ENCODE measurements at places on chromosomes 13 and 19.

- no peak for DNase-seq
Observed at GRCh38 chr13:103517066-103517767, 451.0 kb upstream of the SLC10A2 start.

- no peak for DNase-seq
Observed at GRCh38 chr19:52923778-52924593, 758 bp upstream of the ZNF888 start.

GRCh38 chr19:39709026-39709872 lies 5.0 kb downstream of the LGALS14 start:
- DNase-seq: no peak

- no peak for DNase-seq
Observed at GRCh38 chr19:31103228-31103627, 246.0 kb downstream of the TSHZ3 start.

DNA sequence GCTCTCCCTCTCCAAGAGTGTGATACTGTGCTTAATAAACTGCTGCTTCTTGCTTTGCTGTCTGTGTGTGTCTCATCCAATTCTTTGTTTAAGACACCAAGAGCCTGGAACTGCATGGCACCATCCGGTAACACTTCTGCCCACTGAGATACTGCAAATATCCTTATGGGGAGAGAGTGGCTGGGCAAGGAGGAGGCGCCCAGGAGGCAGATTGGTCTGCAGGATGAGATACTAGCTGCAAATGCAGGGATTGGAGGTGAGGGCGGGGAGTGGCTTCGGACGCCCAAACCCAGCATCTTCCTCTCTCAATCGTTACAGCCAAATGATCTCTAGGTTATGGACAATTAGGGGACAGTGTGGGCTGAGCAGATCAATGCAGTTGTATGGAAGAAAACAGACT lies 1.7 kb upstream of the SIGLEC7 start:
- DNase-seq: no peak

- DNase-seq: no peak
Observed at GRCh38 chr19:52464798-52465470, 11.6 kb downstream of the ZNF578 start.

GRCh38 chr19:10294368-10294697 lies 4.6 kb downstream of the ICAM5 start:
- no peak for DNase-seq

DNA sequence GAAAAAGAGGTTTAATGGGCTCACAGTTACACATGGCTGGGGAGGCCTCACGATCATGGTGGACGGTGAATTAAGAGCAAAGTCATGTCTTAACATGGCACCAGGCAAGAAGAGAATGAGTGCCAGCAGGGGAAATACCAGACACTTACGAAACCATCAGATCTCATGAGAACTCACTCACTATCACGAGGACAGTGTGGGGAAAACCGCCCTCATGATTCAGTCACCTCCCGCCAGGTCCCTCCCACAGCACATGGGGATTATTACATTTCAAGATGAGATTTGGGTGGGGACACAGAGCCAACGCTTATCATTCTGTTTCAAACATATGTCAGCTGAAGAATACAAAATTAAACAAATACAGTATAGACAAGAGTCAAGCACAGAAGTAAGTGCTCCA lies 165.1 kb downstream of the PCCA start:
- no peak for DNase-seq

- no peak for DNase-seq
Observed at GRCh38 chr13:99472122-99472440, 29.2 kb upstream of the TM9SF2 start.

GRCh38 chr13:95073747-95074311 lies 227.4 kb downstream of the ABCC4 start:
- no peak for DNase-seq

- no peak for DNase-seq
Observed at GRCh38 chr13:84315527-84315926, 433.3 kb upstream of the SLITRK1 start.

GRCh38 chr19:38745316-38745715 lies 1.0 kb upstream of the CAPN12 start:
- no peak for DNase-seq

- DNase-seq: no peak
Observed at GRCh38 chr13:35768551-35768950, 292.1 kb upstream of the MAB21L1 start.

DNA sequence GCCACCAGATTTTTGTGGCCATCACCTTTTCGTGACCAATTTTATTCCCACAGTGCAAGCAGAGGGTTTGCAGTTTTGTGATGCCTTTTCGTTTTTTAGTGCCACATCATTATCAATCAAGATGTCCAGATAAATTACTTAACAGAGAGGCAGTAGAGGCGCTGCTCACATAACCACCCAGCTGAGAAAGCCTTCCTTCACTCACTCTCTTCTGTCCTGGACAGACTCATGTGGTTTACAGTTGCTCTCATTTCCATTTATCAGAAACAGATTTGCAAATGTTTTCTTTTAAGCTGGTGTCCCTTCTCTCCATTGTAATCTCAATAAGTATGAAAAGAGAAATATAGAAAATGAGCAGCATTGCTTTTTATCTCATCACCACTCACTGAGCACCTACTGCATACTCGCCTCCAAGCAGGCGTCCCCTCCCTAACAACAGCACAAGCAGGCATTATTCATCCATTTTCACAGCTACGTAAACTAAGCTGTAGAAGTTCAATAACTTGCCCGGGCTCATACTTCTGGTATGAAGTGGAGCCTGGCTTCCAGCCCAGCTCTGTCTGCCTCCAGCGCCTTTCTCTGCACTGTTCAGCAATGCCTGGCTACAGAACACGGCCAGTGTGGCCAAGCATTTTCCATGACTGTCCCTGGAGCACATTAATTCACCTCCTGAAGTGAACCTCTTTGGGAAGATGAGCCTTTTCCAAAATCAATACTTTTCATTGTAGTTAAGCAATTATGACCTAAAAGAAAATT lies 34.6 kb upstream of the KATNAL1 start:
- DNase-seq: no peak

GRCh38 chr19:38831142-38831605 lies 420 bp downstream of the ECH1 start:
- no peak for DNase-seq

DNA sequence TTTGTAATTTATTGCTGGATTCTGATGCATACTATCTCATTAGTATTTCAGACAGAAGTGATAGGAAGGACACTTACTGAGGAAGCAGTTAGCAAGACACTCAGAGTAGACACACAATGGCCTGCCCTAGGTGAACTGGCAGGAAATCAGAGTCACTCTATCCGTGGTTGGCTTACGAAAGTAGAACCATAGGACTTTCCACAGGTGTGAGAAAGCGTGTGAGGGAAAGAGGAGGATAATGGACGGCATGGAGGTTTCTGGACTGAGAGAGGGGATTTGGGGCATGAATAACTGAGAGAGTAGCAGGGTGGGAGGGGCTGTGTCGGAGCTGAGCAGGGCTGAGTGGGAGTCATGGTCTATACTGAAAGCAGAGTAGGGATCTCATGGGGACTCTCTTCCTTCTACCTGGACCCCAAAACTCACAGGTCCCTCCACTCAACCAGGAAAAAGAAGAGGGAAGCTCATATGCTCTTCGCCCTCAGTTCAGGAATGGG lies 18.7 kb upstream of the EID2 start:
- no peak for DNase-seq

DNA sequence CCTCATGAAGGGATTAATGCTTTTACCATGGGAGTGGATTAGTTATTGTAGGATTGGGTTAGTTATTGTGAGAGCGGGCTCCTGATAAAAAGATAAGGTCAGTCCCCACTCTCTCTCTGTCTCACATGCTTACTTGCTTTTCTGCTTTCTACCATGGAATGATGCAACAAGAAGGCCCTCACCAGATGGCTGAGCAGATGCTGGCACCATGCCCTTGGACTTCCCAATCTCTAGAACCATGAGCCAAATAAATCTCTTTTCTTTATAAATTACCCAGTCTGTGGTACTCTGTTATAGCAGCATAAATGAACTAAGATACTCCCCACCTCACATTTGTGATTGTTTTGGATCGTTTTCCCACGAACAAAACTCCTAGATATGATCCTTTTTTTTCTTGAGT lies 353.8 kb downstream of the DNAJC15 start:
- DNase-seq: no peak

DNA sequence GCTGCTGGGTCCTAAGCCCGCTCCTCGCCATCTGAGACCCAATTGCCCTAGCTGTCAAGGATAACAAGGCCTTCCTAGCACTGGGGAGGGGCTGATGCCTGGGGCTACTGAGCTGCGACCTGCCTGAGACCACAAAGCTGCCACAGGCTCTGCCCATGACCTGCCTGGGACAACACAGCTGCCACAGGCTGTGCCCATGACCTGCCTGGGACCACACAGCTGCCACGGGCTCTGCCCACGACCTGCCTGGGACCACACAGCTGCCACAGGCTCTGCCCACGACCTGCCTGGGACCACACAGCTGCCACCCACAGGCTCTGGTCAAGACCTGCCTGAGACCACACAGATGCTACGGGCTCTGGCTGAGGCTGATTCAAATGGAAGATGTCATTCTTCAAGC lies 54.8 kb downstream of the EPS15L1 start:
- DNase-seq: no peak

DNA sequence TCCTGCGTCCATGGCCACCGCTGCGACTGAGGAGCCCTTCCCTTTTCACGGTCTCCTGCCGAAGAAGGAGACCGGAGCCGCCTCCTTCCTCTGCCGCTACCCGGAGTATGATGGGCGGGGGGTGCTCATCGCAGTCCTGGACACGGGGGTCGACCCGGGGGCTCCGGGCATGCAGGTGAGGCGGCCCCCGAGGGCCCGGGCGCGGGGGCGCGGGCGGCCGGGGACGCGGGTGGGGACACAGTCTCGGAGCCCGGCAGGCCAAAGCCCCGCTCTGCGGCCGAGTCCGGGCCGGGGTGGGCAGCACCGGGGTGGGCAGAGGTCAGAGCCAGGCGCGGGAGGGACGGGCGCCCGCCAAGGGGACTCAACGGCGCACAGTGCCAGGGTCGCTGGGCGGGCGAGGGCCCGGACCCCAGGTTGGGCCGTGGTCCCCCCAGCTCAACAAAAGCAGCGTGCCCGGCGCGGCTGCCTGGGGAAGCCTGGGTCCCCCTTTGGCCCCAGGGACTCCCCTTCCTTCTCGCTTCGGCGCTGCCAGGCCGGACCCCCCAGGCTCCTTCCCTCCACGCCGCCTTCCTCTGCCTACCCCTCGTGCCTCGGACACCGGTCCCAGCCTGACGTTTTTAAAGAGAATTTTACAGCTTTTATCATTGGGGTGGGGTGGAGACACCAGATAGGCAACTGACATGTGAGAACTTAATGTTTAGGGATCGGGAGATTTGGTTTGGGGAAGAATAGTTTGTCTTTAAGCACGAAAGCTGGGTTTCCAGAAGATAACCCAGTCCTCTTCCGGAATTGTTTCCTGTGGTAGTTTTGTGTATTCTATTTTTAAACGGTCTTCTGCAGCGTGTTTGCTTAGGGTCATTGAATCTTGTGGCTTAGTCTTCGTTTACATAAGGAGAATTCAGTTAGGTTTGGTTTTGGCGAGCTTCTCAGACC lies 509 bp downstream of the TPP2 start:
- DNase-seq: no peak

GRCh38 chr13:58655086-58655485 lies 1023.5 kb downstream of the PCDH17 start:
- no peak for DNase-seq

DNA sequence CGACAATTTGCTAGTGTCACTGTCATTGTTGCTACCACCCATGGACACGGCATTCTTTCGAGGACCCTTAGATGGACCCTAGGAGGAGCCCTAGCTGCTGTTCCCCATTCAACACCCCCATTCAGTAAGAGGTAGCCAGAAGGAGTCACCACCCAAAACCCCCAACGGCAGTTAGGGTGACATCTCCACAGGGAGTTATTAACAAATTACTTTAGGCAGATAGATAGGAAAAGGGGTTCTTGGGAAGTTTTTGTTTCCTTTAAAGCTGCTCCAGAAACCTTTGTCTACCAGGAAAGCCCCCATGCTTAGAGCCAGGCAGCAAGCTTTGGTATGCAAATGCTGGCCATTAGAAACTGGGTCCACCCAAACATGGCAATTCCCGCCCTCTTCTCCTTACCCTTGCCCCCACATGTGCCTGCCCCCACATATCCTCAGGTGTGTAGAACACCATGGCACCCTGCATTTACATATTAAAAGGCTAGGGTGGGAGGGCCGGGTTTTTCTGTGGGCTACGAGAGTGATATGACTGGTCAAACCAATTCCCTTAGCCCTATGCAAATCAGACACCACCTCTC lies 190.9 kb downstream of the SLITRK6 start:
- no peak for DNase-seq

DNA sequence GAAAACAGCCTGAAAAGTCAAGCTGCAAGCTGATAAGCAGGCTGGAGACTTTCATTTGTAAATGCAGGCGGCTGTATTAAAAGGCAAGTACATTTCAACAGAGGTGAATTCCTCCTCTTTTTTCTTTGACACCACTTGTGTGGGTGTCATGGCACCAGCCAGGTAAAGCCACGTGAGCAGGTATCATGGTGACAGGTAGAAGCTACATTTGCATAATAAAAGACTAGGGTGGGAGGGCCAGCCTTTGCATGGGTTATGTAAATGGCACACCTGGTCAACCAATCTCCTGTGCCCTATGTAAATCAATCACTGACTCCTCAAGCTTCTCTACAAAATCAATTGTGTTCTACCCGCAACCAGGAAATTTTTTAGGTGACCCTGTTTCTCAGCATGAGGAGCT lies 68.2 kb downstream of the ZNF100 start:
- no peak for DNase-seq

DNA sequence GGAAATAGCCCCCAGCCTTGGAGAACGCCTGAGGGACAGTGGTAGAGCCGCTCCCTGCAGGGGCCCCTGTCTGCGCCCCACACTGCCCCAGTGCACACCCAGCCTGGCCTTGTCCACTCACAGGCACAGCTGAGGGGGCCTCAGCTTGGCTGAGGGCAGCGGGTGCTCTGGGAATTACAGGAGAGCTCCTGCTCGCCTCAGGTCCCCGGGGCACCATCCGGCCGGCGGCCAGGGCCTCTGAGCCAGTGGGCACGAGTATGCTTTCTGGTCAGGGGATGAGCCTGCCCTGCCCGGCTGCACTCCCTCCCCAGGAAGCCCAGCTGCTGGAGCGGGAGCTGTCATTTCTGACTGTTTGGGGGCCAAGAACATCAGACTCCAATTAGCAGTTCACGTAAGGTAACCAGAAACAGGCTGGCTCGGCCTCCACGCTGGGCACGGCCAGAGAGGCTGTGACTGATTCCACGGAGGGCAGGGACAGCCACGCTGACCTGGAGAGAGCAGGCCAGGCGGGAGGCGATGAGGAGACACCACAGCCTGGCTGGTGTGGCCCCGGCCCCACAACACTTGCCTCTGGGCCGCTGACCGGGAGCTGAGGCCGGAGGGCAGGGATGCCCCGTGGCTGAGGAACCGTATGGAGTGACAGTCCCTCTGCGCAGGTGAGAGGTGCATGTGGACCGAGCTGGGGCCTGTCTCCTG lies 15.4 kb downstream of the CEBPG start:
- DNase-seq: no peak

GRCh38 chr19:15265850-15266248 lies 33.6 kb upstream of the EPHX3 start:
- no peak for DNase-seq
